ENCODE measurements at places on chromosomes 6 and 20. TPM values are rescaled to one million over a fixed set of nuclear protein-coding genes. Genes with fewer than 3 reads are reported as not detected.

- peak; percentile 55 for DNase-seq
These were observed 30.8 kb upstream of the PPP1R3G start for GRCh38 chr6:5054245-5054873.

DNA sequence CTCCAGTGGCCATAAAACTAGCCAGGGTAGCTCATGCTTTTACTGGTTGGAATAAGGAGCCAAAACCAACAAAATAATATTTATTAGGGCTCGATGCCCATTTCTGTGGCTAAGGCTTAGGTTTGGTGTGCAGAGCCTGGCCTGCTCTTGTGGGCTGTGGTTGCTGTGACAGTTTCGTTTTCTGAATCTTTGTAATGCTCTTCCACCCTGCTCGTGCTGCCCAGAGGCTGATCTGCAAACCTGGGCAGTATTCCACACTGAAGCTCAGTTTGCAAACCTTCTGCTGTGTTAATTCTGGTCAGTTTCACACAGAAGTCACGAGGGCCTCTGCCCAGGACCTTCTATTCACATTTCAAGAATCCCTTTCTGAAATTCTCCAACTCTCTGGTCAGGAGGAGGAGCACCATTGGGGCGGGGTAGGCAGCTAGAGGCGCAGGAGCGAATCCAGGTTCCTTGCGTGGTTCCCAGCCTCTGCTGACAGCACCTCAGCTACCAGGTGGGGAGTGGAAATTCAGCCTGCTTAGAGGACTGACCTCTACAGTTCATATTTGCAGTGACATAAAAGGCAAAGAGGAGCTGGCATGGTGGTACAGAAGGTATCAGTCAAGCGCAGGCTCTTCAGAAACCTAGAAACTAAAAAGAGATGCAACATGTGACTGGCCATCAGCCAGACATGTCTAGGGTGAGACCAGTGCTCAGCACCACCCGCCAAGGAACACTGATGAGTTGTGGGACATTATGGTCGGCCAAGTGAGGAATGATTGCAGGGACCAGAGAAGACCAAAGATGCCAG, 14.3 kb upstream of the C20orf144 start:
- no peak for DNase-seq

The TFAP2C gene
- total RNA-seq, result 18.1 TPM

- DNase-seq, result no peak
These were observed 94.9 kb upstream of the TMEM30A start for GRCh38 chr6:75379536-75379935.

The TINAG gene
- total RNA-seq, result not detected

The POFUT1 gene
- total RNA-seq, result 50.1 TPM

GRCh38 chr6:29864037-29864810, 36.6 kb downstream of the HLA-G start:
- DNase-seq, result no peak

- DNase-seq, result no peak
These were observed 18.8 kb downstream of the LATS1 start for GRCh38 chr6:149699150-149699549.

DNA sequence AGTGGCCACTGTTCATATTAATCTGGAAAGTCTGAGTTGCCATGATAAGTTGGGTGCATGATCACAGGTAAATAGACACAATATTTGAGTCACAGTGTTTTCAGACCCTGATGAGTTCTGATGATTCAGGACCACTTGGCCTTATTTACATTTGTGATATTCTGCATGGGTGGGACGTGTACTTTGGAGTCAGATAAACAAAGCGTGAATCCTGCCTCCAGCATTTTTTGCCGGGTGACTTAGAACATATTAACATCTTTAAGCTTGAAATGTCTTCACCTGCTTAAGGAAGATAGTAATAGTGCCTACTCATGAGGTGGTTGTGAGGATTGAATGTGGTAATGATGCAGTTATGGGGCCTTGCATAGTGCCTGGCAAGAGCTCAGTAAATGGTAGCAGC, 995.1 kb downstream of the KIF16B start:
- DNase-seq, result no peak

GRCh38 chr20:58416835-58417234, 27.8 kb downstream of the VAPB start:
- DNase-seq, result no peak

The OR2B6 gene
- total RNA-seq, result not detected

- DNase-seq, result no peak
These were observed 73.8 kb downstream of the EYA4 start for GRCh38 chr6:133314947-133315346.

DNA sequence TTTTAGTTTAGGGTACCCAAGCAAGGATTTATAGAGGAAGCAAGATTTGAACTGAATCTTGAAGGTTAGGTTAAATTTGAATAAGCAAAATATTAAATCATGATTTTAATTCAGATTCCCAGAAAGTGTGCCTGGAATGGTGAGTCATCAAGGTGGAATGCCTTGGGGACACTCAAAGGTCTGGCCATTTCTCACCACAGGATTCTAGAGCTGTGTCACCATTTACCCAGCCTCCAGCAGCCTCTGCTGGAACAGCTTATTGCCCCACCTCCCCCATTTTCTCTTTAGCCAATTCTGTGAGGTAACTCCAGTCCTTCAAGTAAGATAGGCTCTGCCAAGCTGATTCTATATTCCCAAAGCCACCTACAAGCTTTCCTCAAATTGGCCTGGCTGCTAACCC, 181.4 kb downstream of the SIM1 start:
- peak; percentile 17 for DNase-seq

The EPHA7 gene
- total RNA-seq, result 0.32 TPM

GRCh38 chr6:33091957-33092356, 16.2 kb downstream of the HLA-DPB1 start:
- peak; percentile 6 for DNase-seq

DNA sequence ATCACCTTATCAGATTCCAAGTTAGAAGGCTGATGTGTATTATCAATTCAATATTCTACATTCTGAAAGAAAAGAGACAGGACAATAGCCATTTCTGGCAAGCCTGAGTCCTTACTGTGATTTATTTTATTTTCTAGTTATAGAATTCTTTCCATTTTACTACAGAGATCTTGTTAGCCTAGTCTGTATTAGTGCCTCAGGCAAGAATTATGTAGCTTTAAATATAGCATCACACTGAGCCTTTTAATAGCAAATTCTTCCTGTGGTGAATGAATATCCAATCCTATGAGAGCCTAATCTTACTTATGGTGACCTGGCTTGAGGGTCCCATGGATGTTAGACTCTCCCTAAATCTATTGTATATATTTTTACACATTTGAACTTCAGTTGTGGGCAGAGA, 732.8 kb upstream of the CITED2 start:
- no peak for DNase-seq

GRCh38 chr6:10824819-10825218, 13.5 kb downstream of the MAK start:
- DNase-seq, result no peak

DNA sequence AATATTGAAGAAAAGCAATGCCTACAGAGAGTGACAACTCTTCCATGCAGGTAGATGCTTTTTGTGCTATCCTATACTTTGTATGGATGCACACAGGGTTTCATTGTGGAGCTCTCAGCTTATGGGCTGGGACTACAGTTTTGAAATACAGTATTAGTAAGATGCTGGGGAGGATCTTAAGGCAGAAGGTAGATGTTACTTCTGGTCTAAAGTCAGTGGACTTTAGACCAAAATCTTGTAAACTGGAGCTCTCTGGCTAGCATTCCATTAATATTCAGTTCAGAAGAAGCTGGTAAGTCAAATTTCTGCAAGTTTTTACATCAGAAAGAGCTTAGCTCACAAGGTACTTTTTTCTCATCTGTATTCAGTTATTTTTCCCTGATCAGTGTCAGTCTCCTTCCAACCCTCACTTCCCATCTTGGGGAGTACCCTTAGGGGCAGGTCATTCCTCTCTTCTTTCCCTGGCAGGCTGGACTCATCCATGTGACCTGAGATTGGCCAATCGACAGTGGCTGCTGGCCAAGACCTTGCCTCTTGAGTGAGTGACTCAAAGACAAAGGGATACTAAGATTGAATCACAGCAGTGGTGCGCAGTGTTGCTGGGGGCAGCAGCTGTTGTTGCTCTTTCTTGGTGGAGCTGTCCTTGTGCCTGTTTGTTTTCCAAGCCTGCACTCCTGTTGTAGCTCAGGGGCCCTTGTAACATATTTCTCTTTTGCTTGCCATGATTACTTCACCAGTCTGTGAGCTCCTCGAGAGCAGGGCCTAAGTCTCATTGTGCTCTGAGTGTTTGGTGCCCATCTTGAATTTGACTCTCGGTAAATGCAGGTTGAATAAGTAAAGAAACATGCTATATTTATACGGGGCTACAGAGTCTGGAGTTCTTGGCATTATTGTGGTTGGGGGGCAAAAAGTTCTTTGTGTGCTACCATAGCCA, 2.8 kb upstream of the PHF20 start:
- DNase-seq, result peak; percentile 96

The IMPG1 gene
- not detected for total RNA-seq

The FYN gene
- 26.8 TPM for total RNA-seq

DNA sequence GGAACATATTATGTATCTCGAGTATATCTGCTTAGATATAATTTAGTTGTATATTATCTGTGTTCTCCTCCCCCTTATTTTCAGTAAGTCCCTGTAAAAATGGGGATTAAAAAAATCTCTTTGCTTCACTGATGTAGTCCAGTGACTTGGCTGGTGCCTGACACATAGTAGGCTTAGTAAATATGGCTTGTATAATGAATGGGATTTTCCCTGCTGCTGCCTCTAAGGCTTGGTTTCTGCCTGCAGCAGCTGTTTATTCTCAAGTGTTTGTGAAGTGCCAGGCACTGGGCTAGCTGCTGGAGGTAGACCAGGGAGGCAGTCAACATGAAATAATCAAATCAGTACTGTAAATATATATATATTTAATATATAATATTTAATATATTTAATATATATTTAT, 1.6 kb upstream of the ZFP64 start:
- no peak for DNase-seq

- DNase-seq, result no peak
These were observed 540.5 kb upstream of the IMPG1 start for GRCh38 chr6:76612954-76613353.

The NT5E gene
- total RNA-seq, result 593 TPM

DNA sequence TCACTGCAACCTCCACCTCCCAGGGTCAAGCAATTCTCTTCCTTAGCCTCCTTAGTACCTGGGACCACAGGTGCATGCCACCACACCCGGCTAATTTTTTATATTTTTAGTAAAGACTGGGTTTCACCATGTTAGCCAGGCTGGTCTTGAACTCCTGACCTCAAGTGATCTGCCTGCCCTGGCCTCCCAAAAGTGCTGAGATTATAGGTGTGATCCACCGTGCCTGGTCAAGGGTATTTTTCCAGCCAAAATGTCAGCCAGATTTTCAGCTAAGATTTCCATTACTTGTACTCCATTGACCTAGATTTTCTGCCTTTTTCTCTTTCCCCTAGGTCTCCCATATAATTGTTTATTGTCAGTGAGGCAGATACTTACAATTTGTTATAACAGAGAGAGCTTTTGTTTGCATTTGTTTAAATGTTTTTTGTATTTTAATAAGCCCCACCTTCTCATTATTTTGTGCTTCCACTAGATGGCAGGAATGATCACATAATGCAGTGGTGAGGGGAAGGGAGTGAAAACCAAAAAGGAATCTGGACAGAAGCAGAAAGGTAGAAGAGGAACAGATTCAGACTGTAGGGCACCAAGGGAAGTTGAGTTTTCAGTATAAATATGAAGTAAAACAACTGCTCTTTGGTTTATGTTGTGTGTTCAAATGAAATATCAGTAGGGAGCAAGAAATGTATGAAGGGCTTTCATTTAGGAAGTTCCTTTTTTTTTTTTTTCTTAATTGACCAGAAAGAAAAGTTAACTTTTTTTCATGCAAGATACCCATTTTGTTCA, 29.7 kb downstream of the RPF2 start:
- DNase-seq, result peak; percentile 55

The TPBG gene
- 67.0 TPM for total RNA-seq

The SYNJ2 gene
- 53.1 TPM for total RNA-seq

DNA sequence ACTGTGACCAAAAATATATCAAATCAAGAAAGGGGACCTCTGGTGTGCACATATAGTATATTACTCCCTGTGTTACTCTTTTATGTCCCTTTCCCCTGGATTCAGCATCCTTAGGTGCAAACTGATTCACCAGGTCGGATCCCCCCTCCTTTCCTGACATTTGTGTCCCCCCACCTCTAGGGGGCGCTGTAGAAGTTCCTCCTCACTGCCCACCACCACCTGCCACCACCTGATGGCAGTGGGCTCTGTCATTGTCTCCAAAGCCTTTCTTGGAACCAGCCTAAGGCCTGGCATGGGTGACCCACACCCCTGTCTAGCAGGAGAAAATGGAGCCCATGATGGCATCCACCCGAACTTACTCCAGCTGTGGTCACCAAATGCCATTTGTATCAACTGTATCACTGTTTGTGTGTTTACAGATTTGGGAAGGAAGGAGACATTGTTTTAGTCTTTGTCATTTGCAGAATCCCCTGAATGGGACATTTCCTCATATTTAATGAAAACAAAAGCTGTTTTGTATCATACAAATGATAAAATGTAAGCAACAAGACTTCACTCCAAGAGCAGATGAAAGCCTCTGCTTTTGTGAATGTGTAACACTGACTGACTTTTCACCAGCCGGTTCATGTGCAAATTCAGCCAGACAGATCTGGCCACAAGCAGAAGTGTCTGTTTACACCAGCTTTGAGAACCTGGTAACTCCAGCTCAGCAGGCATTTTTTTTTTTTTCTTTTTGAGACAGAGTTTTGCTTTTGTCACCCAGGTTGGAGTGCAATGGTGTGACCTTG, 66.2 kb downstream of the ARMC2 start:
- DNase-seq, result peak; percentile 79

The CASS4 gene
- total RNA-seq, result 3.5 TPM

- DNase-seq, result peak; percentile 27
These were observed 1.1 kb downstream of the CTSA start for GRCh38 chr20:45892049-45892825.

- DNase-seq, result no peak
These were observed 125.6 kb downstream of the CDC5L start for GRCh38 chr6:44512868-44513741.

GRCh38 chr20:1845701-1846100, 49.5 kb upstream of the SIRPA start:
- DNase-seq, result no peak

The FAM210B gene
- 38.0 TPM for total RNA-seq

- DNase-seq, result no peak
These were observed 1.4 kb upstream of the UQCC2 start for GRCh38 chr6:33712914-33713313.

The BTN1A1 gene
- not detected for total RNA-seq

DNA sequence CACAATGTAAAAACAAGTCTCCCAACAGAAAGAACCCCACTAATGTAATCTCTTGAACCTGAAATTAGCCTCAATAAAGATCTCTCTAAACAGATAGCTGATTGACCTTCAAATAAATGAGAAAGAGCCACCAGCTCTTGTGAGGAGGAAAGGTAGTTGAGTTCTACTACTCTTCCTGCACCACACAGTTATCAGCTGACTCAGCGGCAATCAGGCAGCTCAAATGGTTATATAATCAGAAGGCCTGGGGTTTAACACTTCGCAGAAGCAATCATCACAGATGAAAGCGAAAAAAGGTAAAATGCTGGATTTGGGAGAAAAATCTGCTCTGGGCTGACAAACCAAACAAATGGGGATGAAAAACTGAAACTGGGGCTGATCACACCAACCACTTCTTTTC, 91.8 kb downstream of the CHD6 start:
- no peak for DNase-seq

All from fibroblast of villous mesenchyme (primary cell).